CD4-positive, alpha-beta T cell (primary cell): ENCODE measurements at places on chromosomes 6 and 20.

- no peak for DNase-seq
These were observed 226.6 kb upstream of the EXOC2 start for GRCh38 chr6:919500-919899.

DNA sequence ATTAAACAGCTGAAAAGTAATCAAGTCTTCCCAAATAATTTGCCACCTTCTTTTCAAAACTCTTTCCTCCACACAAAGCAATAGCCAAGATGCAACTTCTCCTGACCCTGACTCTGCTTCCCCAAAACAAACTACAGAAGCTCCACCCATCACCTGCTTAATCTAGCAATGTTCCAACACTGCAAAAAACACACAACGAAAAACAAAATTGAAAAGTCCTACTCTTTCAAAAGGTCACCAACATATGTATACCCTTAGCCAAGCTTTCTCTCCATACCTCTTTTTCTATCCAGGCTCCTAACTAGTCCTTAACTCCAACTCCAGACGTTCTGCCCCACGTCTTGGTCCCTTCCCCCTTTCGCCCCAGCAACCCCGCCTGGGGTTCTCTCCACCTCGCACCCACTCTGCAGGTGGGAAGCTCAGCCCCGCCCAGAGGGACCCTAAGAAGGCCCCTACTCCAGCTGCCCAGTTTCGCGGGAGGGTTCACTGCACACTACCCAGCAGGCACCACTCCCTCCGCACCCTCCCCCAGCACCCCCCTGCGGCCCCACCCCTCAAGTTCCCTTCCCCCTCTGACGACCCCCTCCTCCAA is 717 bp downstream of the CSNK2A1 start:
- DNase-seq = peak; percentile 38

DNA sequence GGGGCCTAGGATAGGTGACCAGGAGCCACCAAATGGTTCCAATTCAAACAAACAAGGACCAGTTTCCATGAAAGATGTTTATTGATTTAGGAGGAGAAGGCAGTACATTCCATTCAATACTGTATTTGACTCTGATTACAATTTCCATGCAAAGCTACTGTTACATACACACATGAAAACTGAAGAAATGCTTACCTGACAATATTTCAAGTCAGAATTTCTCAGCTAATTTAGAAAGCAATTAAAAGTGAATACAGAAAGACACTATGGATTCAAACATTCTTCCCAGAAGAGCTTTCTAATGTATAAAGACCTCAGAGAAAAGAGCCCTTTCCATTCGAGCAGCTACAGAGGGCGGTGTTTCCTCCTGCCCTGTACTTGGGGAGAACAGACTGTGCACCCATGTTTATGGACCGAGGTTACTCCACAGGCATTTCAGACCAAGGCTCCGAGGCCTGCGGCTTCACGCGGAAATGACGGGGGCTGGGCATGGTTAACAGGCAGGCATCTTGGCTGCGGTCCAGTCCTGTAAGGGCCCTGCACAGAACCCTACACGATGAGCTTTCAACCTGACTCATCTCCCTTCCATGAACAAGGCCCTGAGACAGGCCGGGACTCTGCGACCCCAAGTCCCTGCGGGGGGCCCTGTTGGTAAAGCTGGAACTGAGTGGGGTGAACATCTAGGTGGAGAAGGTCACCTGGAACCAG is 25.7 kb upstream of the TCFL5 start:
- peak; percentile 41 for DNase-seq

- DNase-seq = no peak
These were observed 9.9 kb downstream of the LAMA5 start for GRCh38 chr20:62357187-62357667.
